ENCODE measurements at places on chromosomes 4 and X.

DNA sequence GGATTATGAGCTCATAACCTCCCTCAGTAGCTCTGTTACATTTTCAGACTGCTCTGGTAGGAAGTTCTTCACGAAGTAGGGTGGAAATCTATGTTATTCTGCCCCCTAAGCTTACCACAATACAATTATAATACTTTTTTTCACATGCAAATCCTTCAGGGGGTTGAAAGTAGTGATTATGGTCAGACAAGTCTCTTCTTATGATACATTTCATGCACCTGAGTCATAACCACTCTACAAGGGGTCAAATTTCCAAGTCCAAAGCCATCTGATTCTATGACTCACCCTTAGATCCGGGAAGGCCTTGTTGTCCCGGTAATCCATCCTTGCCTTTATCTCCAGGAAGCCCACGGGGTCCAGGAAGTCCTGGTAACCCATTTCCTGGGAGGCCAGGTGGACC lies 95.2 kb downstream of the ATG4A start:
- DNase-seq, result peak; percentile 90

DNA sequence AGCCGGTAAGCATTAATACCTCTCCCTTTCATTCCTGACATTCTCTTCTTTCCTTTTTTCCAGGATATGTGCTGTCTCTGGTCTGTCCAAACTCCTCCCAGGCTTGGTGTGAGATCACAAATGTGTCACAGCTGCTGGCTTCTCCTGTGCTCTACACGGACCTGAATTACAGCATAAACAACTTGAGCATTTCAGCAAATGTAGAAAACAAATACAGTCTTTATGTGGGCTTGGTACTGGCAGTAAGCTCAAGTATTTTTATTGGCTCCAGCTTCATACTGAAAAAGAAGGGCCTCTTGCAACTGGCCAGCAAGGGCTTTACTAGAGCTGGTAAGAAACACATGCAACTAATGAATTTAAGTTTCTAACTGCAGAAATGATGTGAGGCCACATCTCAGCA lies 8.4 kb downstream of the NIPAL1 start:
- DNase-seq, result peak; percentile 92

GRCh38 chrX:147179625-147180024 lies 365.1 kb upstream of the CXorf51A start:
- DNase-seq, result no peak

DNA sequence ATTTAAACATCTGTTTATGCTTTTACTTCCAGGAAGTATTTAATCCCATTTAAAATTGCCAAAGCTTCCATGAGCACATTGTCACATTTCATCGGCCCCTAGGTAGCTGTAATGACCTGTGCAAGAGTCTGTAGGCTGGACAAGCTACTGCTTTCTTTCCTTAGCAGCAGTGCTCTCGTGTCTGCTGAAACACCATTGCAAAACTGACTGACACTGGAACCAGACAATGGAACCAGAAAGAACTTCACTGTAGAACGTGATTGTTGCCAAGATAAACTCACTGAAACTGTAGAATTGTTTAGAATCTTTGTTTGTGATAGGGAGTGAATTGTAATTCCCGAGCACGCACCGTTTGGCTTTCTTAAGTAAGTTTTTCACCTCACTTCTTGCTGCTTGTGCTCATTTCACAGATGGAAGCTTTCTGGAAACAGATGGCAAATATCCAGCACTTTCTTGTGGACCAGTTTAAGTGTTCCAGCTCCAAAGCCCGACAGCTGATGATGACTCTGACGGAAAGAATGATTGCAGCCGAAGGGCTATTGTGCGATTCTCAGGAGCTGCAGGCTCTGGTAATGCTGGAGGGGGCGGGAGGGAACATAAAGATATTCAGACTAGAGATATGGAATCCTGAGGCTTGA lies 36.9 kb downstream of the EVC start:
- DNase-seq, result no peak

DNA sequence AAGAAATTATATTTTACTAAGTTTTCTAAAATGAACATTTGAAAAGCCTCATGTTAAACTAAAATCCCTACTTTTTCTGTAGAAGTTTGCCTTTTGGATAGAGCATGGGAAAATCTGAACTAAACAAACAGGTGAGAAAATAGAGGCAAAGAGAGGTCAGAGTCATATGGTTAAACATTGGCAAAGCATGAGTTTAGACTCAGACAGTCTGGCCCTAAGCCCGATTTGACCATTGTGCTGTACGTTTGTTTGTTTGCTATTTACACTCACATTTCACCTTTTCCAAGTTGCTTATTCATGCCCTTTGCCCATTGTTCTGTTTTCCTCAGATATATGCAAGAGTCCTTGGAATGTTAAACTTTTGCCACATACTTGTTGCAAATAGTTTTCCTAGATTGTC lies 85.4 kb downstream of the TIGD2 start:
- peak; percentile 22 for DNase-seq

- DNase-seq, result no peak
Measured at GRCh38 chrX:45806410-45807121, 605.9 kb upstream of the DIPK2B start.

DNA sequence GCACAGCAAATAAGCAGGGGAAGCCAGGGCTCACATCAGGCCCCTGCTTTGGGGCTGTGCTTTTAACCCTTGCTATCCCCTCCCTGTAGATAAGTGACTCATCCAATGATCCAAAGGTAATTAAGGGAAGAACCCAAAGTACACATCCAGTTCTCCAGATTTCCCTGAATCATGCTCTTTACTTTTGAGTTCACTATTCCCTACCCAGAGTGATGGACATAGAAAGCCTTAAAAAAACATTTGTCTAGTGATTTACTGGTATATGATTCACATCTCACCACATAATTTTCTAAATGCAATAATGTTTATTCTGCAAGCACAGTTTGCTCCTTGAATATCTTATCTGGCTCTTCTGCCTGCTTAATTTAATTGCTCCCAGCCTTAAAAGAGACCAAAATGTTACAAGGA lies 136.2 kb downstream of the PPP3CA start:
- DNase-seq, result peak; percentile 39
